Lower lobe of right lung (tissue), 2 donors: ENCODE measurements at places on chromosomes 12 and 14.

DNA sequence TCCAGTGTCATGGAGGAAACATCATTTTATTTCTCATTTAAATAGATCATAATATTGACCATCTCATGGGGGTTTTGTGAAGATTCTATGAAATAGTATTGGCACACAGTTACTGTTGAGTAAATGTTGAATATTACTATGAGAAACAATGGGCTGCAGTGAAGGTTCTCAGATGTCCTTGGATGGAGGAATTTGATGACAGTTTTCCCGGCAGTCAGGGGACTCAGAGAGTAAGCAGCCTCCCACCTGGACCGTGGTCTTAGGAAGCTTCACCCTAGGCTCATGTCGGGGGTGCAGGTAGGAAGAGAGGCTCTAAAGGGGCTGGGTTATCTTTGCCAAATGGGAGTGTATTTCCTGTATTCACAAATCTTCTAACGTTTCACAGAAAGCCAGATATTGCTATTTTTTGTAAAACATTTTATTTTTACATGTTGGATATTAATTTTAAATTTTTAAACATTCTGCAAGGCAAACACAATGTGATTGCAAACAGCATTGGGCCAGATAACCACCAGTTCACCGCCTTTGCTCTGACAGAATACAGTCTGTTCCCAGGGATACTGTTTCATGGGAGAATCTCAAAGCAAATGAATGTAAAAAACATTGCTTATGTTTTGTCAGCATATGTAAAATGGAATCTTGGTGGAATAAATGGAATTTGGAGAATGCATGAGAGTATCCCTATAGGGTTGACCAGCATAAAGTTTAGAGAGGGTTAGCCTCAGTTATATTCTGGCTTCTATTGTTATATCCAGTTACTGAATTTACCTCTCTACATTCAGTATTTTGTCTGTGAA is 380.8 kb upstream of the TMEM132C start:
- DNase-seq: no peak

- no peak for DNase-seq
These were observed 112.2 kb upstream of the FKBP4 start for GRCh38 chr12:2682296-2683251.

GRCh38 chr14:70660967-70661893 is 19.5 kb downstream of the TTC9 start:
- DNase-seq: no peak

- no peak for DNase-seq
These were observed at the start of gene RFX4 for GRCh38 chr12:106582641-106583230. RFX4 (plus strand) TSS chr12:106583004; CDS start chr12:106583321, 317 bp downstream.

GRCh38 chr12:130111965-130112496 is 50.2 kb upstream of the FZD10 start:
- DNase-seq: no peak

- peak; percentile 68 for DNase-seq
These were observed 9.9 kb downstream of the BCL7A start for GRCh38 chr12:122031342-122032216.

- peak; percentile 92 for DNase-seq
These were observed at the start of gene TMEM30B for GRCh38 chr14:61281186-61281947. TMEM30B (minus strand) TSS chr14:61281338; CDS start chr14:61281147, 191 bp downstream.

- DNase-seq: no peak
These were observed 22.4 kb downstream of the PALS1 start for GRCh38 chr14:67263499-67264149.

GRCh38 chr14:53218161-53218560 is 65.0 kb upstream of the DDHD1 start:
- no peak for DNase-seq

DNA sequence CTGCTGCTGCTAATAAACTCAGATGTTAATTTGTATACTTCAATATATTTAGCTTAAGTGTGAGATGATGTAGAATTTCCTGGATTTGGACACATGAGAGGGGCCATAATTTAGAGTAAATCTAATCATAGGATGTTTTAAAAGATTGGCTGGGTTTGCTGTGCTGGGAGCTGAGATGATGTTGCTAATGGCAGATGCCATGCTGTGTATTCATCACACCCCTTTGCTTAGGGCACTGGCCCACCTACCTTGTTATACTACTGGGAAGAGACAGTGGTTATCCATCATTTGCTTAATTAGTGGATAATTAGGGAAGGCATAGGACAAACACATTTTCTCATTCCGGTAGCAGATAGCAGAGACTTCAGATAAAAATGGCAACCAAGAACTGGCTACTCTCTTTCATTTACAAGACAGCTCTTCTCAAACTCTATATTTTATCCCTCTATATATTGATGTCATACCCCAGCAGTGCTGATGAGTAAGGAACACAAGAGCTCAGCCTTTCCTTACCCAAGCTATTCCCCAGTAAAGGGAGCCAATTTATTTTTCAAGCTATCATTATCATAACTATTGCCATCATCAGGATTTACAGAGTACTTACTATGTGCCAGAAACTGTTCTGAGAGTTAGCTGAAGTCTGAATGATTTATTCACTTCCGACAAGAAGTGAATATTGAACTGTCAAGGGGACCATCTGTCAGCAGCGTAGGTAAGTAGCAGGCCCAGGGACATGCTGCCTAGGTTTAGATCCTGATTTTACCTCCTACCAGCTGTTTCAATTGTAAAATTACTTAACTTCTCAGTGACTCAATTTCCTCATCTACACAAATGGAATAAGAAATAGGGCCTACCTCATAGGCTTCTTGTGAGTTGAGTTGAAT is 204.6 kb upstream of the FLRT2 start:
- DNase-seq: no peak

DNA sequence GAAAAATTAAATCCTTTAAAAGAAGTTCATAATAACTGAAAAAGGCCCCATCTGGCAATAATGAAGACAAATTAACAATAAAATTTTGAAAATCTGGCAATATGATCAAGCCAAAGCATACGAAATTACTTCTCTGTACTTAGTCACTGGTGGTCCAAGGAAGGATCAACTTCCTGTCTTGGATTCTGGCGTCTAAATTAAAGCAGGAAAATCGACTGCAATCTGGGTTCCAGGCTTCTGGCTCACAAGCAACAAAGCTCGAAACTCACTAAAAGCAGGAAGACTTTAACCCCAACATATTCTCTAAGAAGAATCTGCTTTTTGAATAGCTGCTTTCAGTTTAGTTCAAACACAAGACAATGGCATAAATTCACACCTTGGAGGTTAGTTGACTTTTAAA is 49.7 kb downstream of the LRIG3 start:
- DNase-seq: no peak

- DNase-seq: no peak
These were observed 37.2 kb downstream of the CLMN start for GRCh38 chr14:95282354-95282985.

- peak; percentile 63 for DNase-seq
These were observed 88.9 kb upstream of the MED13L start for GRCh38 chr12:116366456-116366776.

- no peak for DNase-seq
These were observed 471.2 kb downstream of the RERGL start for GRCh38 chr12:17618831-17619230.

DNA sequence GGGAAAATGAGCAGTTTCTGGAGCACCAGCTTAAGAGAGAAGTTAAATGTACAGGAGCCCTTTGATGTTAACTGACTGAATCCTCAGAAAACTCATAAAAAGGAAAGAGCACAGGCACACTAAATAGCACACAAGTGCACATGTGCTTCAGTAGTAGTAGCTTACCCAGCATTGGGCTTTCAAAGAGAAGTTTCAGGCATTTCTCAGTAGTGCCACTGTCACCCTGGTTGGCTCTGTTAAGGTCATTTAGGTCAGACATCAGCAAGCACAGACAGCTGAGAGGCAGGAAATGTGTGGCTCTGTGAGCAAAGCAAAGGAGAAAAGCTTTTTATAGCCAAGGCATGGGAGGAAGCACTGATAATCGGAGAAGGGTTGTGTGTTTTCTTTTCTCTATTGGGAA is 96.3 kb upstream of the HIF1A start:
- no peak for DNase-seq

DNA sequence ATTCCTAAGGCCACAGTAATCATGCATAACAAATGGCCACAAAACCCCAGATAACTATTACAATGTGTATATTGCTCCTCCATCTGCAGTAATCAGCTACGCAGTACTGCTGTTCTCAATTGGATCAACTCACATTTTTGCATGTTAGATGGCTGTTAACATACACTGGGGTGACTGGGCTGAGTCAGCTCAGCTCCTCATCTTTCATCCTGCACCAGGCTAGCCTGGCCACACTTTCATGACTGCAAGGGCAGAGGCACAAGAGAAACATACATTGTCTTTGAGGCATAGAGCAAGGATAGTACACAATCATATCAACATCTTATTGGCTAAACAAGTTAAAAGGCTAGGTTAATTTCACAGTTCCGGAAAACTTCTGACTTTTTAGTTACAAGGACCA is 306.6 kb downstream of the SLC6A15 start:
- DNase-seq: no peak

DNA sequence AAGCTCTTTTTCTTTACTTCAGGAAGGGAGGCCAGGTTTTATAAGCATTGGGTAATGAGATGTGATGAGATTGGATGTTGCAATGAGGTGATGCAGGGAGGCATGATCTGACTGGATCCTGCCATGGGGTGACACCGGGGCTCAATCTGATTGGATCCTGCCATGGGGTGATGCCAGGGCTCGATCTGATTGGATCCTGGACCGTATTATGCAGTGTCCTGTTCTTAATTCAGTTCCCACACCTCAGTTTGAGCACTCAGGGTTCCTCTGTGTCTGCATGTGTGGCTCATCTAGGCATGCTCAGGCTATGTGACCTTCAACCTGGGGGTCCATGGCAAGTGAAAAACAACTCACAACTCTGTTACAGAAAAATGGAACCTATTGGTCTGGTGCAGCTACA is 166.4 kb downstream of the SLC15A4 start:
- no peak for DNase-seq

DNA sequence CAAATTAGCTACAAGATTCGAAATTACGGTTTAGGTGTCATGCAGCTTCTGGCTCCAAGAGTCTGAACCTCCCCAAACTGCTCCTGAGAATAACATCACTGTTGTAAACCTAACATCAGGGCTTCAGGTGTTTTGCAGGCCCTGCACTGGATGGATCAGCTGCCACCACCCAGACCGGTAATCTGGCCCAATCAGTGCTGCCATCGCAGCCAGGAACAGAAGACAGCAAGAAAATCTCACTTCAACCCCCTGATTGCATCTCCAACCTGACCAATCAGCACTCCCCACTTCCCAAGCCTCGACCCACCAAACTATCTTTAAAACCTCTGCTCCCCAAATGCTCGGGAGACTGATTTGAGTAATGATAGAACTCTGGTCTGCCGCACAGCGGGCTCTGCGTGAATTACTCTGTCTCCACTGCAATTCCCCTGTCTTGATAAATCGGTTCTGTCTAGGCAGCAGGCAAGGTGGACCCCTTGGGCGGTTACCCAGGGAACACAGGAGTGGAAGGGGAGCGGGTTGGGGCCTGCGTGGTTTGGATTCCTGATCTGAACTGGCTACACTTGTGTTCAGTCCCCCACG is 268.5 kb upstream of the SFSWAP start:
- DNase-seq: no peak

GRCh38 chr12:131641315-131641714 is 69.6 kb upstream of the SFSWAP start:
- DNase-seq: no peak

DNA sequence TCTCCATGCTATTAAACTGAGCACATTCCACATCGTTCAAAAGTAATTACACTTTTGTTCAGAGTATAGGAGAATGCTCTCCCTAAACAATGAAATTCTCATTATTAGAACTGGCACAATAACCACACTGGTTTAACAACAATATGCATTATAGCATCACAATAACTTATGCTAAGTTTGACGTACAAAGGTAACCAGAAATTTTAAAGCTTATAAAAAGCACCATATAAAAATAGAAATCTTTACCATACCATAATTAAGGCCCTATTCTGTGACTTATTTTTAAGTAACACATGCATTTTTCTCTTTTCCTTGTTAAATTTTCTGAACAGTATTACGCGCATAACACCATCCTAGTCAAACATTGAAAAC is 60.4 kb downstream of the SOX5 start:
- DNase-seq: no peak

DNA sequence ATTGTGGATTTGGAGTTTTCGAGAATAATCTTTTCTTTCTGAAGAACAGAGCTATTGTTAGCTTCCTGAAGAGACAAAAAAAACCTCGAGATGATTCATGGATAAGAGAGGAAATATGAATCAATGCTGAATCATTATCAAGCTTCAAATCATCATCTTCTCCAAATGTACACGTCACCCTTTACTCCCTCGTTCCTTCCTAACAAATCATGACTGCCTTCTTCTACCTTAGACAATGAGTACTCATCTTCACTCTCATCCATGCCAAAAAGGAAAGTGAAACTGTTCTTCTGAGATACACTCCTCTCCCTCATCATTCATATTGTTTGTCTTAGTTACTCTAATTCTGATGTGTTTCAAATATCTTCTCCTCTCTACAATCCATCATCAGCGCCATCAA is 1115.8 kb upstream of the ATXN7L3B start:
- DNase-seq: no peak

DNA sequence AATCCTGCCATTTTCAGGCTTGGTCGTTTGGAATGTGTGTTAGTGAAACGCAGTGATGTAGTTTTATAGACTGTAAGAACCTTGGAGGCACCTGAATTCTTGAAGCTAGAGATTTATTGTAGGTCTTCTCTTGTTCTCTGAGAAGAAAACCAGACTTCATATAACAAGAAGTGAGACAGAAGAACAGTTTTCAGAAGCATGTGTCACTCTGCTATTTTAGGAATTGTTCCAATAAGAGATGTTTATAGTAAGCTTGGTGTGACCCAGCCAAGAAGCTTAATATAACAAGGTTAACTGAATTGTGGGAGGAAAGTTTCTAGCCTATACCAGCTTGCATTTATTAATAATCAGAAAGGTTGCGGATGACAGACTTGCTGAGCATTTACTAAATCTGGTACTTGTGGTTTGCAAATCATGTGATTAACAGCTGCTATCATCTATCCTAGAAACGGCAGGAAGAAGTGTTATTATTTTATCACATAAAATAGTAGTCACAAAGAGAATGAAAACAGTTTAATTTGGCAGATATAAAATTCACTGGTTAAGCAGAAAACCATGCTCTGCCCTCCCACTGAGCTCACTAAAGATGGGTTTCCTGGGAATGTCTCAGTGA is 49.2 kb upstream of the BCAT1 start:
- DNase-seq: no peak

DNA sequence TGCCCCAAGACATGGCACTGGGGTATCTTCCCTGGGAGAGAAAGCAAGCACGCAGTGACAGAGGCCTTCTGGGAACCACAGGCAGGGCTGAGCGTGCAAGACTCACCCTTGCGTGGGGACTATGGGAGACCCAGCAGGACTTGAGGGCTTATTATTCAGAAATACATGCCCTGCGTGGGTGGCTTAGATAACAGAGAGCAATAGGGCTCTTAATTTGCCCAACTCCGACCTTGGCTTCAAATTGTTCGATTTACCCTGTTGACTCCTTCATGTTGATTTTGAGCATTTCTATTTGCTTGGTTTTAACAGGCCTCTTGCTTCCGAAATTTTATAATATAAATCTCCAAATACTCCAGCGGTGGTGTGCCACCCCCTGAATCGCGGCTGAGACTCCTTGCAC is 5.1 kb upstream of the SERPINA1 start:
- DNase-seq: no peak

GRCh38 chr12:12319451-12320183 is 30.4 kb downstream of the MANSC1 start:
- no peak for DNase-seq

GRCh38 chr12:108825201-108825950 is 32.0 kb downstream of the SSH1 start:
- DNase-seq: no peak
